ENCODE measurements at places on chromosomes 7 and 10.
A peak's percentile ranks its signal among the peaks of the same experiment; 100 is the strongest.

DNA sequence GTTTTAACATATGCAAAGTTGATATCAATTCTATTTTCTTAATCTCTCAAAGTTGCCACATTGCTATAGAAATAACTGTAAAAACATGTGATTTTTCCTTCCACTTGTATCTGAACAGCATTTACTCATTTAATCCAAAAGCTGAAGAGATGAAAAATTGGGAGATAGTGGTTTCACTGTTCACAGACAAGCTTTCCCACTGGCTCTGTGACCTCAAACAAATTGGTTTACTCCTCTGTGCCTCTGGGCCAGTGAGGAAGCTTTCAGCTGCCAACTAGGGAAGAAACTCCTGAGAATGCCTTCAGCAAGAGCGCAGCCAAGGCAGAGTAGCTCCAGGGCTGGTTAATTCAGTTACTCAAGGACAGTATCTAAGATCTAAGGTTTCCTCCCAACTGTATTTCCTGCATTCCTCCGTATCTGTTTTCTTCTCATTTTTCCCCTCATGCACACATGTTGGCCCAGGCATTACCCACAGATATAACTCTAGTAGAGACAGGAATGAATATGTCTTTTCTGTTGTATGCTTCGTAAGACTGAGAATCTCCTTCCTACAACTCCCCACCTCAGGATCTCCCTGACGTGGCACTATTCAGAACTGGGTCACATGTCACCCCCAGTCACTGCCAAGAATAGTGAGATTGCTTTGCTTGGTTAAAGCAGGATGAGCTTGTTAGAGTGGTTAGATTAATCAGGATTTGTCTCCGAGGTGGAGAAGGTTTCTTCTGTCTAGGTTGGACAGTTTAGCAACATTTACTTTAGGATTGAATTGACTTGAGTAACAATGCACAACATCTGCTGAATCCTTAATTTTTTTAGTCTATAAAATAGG lies 315.7 kb downstream of the NRG3 start:
- DNase-seq: no peak

DNA sequence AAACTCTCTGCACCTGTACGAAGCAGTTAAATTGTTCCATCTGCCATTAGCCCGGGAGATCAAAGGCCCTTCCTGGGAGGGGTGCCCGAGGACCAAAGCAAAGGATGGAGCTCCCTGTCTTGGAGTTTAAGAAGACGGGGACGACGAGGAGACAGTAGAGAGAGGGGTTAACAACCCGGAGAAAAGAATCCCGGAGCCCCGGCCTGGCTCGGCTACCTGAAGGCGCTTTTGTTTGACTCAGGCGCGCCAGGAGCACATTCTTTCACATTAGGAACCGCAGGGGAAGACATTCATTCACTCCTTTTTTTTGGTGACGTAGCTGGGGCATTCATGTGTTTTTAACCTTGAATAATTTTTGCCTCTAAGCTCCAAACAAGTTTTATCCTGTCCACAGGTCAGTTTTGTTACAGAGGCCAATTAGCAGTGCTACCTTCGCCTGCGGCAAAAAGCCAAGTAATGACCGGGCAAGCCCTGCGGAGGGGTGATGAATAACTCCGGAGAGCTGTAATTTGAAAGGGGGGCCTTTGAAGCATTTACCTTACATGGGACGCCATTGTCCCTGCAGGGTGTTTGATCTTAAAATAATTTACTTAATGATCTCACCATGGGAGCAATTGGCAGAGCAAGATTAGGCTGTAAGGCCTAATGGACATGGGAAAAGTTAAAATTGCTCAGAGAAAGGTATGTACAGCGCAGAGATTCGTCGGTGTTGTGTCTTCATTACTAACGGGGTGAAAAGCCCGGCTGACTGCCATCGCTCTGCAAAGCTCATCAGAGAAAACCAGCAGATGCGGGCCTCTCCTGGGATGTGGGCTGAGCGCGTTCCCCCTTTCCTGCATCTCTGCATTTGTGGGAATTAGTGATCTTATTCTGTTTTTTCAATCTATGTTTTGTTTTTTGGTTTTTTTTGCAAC lies 258.0 kb upstream of the SP4 start:
- DNase-seq: no peak

DNA sequence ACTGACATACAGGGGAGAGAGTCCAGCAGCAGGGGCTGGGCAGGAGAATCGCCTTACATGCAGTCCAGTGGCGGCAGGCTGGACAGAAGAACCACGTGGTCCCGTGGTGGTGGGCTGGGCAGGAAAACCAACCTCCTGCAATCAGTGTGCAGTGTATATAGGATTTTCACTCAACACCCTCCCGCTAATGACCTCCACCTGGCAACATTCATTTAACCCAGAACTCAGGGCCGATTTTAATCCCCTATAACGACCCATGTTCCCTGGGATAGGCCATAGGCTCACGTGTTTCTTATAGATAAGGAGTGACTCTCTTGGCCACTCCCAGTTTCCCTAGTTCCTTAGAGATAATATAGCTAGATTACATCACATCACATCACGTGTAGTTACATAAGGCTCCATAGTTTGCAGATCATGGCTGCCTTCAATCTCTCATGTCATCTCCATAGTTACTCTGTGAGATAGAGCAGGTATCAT lies 19.4 kb downstream of the MTURN start:
- DNase-seq: no peak

DNA sequence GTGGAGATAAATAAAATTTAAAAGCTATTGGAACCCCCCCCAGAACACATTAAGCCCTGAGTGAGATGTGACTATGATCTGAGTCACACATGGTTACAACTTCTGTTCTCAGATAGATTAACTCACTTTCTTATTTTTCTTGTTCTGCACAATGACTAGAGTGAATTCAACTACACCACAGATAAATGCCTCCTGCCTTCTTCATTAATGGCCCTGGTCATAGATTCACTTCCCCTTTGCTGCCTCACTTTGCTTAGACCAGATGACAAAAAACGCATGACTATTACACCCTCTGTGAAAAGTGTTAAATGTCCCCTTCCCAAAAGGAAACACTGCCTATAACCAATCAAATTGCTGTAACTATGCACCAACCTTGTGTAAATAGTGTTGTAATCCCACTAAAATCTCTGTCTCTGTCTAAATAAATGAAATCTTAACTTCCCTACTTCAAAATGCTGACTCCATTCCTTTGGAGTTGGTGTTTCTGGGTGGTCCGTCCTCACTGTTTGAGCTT lies 49.4 kb downstream of the AKR1D1 start:
- DNase-seq: peak; percentile 21

GRCh38 chr7:27245798-27246691 lies 3.4 kb downstream of the EVX1 start:
- DNase-seq: no peak

GRCh38 chr7:92916770-92917224 lies 80.4 kb upstream of the CDK6 start:
- DNase-seq: no peak

DNA sequence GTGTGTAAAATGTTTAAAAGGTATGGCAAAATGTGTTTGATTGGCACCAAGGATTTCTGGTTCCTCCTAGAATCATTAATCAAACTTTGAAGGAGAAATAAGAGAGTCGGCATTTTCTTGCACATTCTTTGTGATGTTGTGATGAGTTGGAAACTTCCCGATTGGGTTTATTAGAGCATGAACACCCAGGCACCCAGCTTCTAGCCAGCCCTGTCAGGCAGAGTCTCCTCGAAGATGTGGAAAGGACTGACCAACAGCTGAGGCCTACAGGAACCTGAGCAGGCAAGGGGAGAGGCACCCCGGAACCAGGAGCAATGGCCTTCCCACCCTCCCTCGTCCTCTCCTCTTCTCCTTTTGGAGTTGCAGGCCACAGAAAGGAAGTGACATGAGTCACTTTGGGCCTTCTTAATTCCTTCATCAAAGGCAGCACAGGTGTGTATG lies 68.7 kb downstream of the EGFR start:
- no peak for DNase-seq

DNA sequence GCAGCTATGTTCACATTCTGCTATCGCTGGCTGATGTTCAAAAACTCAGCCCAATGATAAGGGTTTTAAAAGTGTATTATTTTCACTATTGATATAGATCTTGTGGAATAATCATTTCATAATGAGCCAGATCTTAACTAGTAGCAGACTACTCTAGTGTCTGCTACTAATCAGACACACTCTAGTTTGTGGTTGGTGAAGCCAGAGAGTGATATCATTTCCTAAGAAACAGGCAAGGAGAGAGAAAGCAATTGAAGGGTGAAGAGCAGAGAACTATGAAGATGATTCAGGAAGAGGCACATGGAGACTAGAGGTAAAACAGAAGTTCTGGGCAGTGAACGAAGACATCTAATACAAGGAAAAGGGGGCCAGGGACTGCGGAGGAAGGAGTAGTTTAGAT lies 58.2 kb upstream of the BET1 start:
- DNase-seq: no peak

- no peak for DNase-seq
These were observed 5.5 kb downstream of the NOC3L start for GRCh38 chr10:94357193-94357592.

DNA sequence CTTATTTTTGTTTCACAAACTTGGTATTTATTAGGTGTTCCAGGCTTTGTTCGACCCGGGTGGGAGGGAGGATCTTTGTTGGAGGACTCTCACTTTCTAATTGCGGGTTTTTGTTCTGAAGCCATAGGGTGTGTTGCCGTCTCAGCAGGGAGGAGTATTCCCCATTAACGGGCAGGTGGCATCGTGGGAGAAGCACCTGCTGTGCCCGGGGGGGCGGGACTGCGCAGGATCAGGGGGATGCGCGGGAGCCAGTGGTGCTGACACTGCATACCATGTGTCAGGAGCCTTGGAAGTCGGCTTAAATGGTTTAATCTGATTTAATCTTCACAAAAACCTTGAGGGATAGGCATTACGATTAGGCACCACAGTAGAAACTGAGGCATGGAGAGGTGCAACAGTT lies 113.0 kb downstream of the MGMT start:
- no peak for DNase-seq

DNA sequence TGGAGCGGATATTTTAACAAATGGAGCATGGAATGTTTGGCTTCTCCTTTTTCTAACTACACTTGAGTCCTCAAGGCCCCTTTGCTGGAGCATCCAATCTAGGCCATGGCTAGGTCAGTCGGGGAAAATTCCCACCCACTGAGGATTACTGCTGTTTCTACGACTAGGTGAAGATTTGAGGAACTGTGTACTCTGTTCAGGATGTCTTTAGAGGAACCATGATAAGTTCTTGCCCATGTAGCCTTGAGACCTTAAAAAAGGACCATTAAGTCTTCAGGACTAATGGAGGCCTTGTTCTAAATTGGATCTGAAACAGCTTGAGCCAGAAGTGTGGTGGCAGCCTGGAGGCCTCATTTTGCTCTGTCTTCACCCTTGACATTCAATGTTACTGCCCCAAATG lies 6.2 kb downstream of the AGK start:
- DNase-seq: no peak

GRCh38 chr10:132696728-132697577 lies 89.0 kb downstream of the NKX6-2 start:
- DNase-seq: no peak

DNA sequence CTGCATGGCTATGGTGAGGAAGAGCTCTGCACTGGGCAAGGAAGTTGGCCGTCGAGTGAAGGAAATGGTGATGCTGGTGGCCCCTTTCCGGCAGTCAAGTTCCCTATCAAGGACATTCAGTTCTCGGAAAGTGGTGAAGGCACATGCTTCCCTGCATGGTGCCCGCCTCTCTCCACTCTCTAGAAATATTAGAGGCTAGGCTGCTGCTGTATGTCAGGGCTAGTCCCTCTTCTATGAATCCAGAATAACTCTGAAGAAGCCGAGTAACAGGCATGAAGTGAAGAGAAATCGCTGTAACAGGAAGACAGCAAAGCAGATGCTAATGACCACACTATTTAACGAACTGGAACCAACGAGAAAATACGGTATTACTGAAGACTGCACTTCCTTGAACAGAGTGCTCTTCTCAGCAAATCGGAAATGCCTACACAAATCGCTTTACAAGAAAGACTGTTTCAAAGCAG lies 5.4 kb downstream of the IDI1 start:
- no peak for DNase-seq

DNA sequence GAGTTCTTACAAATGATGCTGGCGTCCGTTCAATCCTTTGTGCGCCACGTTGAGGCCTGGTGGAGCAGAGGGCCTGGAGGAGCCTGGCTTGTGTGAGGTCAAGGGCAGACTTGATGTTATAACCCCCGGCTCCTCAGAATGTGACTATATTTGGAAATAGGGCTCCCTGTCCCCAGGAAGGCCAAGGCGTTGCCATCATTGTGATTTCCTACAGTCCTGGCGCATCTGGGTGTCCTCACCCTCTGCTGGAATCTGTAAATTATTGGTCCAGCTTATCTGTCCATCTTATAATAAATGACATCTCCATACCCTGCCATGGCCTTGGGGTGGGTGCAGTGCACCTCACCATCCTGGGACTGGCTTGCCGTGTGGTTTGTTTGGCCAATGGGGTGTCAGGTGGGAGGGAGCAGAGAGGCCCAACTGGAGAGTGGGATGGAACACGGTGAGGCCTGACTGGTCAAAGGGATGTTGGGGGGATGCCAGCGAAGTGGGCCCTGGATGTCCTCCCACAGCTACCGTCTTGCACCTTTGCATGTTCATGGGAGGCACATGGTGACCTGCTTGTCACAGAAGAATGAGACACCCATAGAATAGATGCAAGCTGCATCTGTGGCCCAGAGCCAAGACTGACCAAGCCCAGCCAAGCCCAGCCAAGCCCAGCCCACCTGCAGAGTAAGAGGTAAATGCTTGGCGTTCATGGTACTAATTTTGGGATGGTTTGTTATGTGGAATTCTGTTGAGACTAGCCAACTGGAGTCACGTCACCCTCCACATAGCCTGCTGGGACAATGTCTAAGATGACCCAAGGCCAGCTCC lies 11.1 kb upstream of the LRRC27 start:
- DNase-seq: no peak

DNA sequence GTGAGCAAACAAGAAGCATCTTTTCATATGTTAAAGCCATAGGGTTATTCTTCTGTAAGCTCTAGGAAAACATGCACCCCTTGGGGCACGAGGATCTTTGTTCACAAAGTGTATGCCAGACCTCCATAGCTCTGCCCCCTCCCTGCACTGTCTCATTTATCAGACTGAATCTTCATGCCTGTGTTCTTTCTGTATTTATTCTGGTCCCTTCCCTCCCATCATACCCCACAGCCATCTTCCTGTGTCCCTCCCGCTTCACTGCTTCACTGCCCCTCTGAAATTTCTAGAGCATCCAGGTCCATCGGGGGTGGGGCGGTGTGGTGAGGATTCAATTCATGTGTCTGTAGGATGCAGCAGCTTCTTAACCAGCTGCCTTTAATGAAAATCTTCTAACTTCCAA lies 7.5 kb downstream of the EPHB6 start:
- DNase-seq: no peak

DNA sequence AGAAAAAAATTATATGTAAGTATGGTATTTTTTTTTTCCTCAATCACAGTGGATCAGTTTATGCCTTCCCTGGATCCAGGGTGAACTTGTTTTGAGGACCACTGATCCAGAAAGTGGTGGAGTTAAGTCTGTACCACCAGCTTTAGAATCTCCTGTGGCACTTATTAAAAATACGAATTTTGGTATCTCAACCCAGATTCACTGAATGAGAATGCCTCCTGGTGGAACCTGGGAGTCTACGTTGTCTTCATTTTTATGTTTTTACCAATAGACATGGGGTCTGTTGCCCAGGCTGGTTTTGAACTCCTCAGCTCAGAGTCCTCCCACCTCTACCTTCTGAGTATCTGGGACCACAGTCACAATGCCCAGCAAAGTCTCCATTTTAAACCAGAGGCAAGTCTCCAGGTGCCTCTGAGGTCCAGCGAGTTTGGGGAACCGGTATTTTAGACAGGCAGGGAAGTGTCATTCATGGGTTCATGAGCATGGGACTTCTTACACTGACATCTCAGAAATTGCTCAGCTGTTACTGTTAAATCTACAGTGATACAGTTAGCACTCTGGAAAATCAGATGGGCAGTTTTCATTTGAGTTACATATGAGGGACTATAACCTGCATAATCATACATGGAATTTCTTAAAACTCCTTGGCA lies 200.9 kb downstream of the AUTS2 start:
- DNase-seq: no peak

All from GM12892 (cell line).